ENCODE measurements at places on chromosomes 3 and 15.

DNA sequence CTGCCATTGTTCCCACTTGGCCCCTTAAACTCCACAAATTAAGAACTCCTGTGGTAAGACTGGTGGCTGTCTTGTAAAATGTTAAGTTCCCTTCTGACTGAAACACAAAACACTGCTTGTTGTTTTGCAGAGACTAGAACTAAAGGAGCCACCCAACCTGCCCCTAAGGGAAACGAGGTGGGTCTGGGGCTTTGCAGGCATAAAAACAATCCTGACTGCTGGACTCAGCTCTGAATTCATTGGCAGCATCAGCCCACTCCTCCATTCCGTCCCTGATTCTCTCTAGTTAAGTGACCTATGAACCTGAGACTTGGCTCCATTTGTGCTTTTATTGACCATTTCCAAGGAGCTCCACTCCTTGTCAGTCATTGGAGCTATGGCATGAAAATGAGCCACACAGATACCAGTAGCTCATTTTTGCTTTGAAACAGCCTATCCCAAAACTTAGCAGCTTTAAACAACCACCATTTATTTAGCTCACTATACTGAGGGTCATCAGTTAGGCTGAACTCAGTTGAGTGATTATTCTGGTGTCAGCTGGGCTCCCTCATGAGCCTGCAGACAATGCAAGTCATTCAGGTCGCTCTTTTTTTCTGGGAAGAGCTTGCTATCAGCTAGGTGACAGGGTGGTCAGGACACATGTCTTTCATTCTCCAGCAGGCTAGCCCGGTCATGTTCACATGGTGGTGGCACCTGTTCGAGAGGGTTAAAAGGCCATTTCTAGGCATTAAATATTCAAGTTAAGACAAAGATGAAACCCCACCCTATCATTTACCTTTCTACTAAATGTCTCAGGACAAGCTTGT, 175.1 kb upstream of the CTNNB1 start:
- H3K4me3 ChIP-seq: no peak overlapping the region
- no peaks in the 10 kb centered on the region for H3K36me3 ChIP-seq
- H3K4me1 ChIP-seq: no peaks in the 10 kb centered on the region
- H3K27ac ChIP-seq: no peak overlapping the region
- no peaks in the 10 kb centered on the region for H3K27me3 ChIP-seq

GRCh38 chr3:63762180-63762579, 56.9 kb upstream of the C3orf49 start:
- no peak overlapping the region for H3K27ac ChIP-seq
- no peak for DNase-seq
- no peaks in the 10 kb centered on the region for H3K36me3 ChIP-seq
- no peak overlapping the region for H3K4me3 ChIP-seq

DNA sequence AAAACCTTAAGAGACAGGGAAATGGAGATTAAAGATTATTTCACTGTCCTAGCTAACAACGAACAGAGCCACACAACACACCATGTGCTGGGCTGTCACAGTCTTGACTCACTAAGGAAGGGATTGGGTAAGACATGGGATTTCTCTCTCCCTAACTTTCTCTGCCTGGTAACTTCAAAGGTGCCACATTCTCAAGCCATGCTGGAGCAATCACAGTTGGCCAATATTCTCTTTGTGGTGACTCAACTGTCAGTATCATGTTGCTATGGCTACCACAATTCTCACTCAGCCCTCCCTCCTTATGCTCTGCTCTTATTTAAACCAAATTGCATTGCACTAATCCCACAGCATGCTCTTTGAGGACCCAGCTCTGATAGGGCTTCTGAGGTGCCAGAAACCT, 74.0 kb downstream of the OXNAD1 start:
- H3K4me1 ChIP-seq: peaks cover 16% of the 10 kb centered on the region
- no peaks in the 10 kb centered on the region for H3K27me3 ChIP-seq
- H3K27ac ChIP-seq: no peak overlapping the region
- H3K4me3 ChIP-seq: no peak overlapping the region
- H3K36me3 ChIP-seq: no peaks in the 10 kb centered on the region

GRCh38 chr15:63231706-63232105, 42.3 kb downstream of the RAB8B start:
- peaks cover 8% of the 10 kb centered on the region for H3K4me1 ChIP-seq
- no peaks in the 10 kb centered on the region for H3K27me3 ChIP-seq
- no peak overlapping the region for H3K27ac ChIP-seq
- H3K36me3 ChIP-seq: no peaks in the 10 kb centered on the region
- no peak overlapping the region for H3K4me3 ChIP-seq
- peak; percentile 56 for DNase-seq

- H3K4me3 ChIP-seq: no peak overlapping the region
- no peak for DNase-seq
- H3K4me1 ChIP-seq: no peaks in the 10 kb centered on the region
These were observed 52.4 kb downstream of the TNIK start for GRCh38 chr3:171407759-171408158.

GRCh38 chr3:82224661-82225060, 463.2 kb upstream of the GBE1 start:
- no peaks in the 10 kb centered on the region for H3K36me3 ChIP-seq
- no peaks in the 10 kb centered on the region for H3K4me1 ChIP-seq
- H3K4me3 ChIP-seq: no peak overlapping the region
- no peaks in the 10 kb centered on the region for H3K27me3 ChIP-seq
- DNase-seq: no peak
- no peak overlapping the region for H3K27ac ChIP-seq

DNA sequence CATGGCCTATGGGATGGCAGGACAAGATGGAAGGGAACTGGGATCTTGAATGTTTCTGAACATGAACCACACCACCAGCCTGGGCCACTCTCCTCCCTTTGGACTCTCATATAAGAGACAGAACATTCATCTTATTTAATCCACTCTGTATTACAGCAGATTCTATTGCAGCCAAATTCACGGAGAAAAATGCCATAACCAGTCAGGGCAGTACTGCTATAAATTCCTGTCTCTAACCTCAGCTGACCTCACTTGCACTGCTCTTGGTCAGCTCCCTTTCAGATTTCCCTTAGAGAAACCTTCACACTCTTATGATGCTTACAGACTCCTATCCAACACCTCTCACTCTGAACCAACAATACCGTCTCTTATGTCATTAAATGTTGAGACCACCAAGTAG, 101.4 kb downstream of the RYK start:
- peaks cover 8% of the 10 kb centered on the region for H3K36me3 ChIP-seq
- no peaks in the 10 kb centered on the region for H3K27me3 ChIP-seq
- no peaks in the 10 kb centered on the region for H3K4me1 ChIP-seq

- H3K4me1 ChIP-seq: peaks cover 5% of the 10 kb centered on the region
- no peaks in the 10 kb centered on the region for H3K27me3 ChIP-seq
- no peak overlapping the region for H3K4me3 ChIP-seq
- H3K27ac ChIP-seq: peak overlapping the region; percentile 5
These were observed 24.1 kb upstream of the SACM1L start for GRCh38 chr3:45665101-45665572.

- H3K27ac ChIP-seq: no peak overlapping the region
- no peak overlapping the region for H3K4me3 ChIP-seq
- H3K27me3 ChIP-seq: no peaks in the 10 kb centered on the region
- no peaks in the 10 kb centered on the region for H3K4me1 ChIP-seq
- no peak for DNase-seq
- peaks cover 29% of the 10 kb centered on the region for H3K36me3 ChIP-seq
These were observed 26.5 kb downstream of the SPG11 start for GRCh38 chr15:44636976-44637375.

DNA sequence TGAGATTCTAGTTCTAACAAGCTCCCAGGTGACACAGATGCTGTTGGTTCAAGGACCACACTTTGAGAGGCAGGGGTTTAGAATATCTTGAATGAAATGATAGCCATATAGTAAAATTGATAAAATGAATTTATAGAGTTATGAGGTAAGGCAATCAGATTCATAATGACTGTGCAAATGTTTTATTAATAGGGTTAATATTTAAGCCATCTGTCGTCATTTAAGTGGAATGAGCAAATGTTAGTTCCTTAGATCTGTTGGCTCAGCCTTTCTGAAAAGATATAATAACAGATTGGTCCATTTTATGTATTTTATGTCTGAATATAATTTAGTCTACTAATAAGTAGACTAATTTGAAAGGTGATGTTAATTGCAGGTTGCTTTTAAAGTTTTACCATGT, 12.9 kb downstream of the REC114 start:
- no peak for DNase-seq
- no peaks in the 10 kb centered on the region for H3K4me1 ChIP-seq
- H3K27ac ChIP-seq: no peak overlapping the region
- H3K36me3 ChIP-seq: no peaks in the 10 kb centered on the region
